ENCODE measurements at places on chromosomes 4 and X.

DNA sequence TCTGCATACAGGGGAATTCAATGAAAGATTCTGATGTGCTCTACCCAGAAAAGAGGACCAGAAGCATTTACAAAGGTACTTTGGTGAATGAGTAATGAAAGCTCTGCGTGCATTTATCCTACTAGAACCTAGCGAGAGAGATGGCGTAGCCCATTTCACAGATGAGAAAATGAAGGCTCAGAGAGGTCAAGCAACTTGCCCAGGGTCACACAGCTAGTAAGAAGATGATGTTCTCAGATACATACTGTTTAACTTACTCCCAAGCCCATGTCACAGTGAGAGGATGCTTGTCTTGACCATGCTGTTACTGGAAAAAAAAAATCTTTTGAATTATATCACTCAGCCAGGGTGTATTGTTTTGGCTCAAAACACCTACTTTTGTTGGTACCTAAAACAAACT lies 317.3 kb downstream of the LDB2 start:
- no peak for DNase-seq

- no peak for DNase-seq
Observed at GRCh38 chr4:117784266-117784665, 250.0 kb upstream of the NDST3 start.

GRCh38 chr4:2367626-2368025 lies 50.8 kb downstream of the ZFYVE28 start:
- no peak for DNase-seq

GRCh38 chr4:7238300-7238960 lies 46.1 kb downstream of the SORCS2 start:
- DNase-seq, result no peak

GRCh38 chrX:78199851-78200250 lies 60.4 kb upstream of the TAF9B start:
- DNase-seq, result peak; percentile 3
